ENCODE measurements at places on chromosomes 2 and 18.

DNA sequence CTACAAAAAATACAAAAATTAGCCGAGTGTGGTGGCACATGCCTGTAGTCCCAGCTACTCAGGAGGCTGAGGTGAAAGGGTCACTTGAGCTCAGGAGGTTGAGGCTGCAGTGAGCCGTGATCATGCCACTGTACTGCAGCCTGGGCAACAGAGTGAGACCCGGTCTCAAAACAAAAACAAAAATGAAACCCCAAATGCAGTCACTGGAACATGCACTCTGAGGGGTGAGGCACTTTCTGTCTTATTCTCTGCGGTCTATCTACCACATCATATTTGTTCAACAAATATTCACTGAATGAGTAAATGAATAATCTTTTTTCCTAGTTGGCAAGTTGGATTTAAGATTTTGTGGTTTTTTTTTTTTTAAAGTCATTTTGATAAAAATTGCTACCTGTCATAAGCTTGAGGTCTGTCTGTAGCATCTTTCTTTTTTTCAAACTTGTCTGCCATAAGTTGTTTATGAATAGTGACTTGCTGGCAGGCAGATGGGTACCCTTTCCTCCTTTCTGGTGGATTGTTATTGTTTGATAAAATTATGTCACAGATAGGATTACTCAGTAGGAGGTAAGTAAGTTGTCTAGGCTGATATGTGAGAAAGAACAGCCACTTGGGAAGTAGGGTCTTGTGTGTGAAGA is 11.8 kb downstream of the CHRNA1 start:
- no peak for DNase-seq

DNA sequence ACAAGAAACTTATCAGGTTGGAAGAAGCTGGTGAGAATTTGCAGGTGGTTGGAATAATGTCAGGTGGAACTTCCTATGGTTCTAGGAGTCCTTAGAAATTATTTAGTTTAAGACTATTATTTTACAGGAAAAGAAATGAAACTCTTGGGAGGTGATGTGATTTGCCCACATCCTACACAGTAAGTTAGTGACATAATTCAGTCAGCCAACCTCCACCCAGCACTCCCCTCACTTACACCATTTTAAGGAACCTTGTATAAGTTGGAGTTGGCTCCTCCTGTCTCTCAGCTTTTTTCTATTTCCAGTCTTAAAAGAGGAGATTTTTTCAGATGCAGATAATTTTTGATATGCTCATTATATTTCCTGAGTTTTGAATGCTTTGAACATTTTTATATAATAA is 86.4 kb downstream of the SKA1 start:
- DNase-seq = no peak

DNA sequence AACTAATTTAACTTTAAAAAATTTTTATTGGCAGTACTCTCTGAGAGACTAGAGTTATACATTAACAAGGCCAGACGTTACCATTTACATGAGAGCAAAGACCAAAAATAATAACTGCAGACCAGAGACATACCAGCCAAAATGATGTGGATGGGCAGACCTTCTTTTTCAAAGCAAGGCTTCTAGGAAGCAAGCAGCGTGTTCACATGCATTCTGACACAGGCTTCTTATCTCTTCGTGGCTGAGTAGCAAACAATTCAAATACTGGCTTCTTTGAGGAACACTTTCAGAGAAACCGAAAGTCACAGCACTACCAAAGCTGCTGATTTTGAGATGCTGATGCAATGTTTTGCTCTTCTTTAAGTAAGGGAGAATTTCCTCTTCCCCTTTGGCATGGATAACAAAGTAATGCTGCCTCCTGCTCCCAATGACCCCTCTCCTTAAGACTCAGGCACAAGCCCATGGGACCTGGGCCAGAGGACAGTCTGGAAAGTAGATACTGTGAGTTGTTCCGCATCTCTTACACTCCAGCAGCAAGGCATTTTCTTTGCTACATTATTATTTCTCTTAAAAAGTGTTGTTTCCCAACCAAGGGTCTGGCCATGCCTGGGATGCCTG is 181.9 kb downstream of the MREG start:
- no peak for DNase-seq

DNA sequence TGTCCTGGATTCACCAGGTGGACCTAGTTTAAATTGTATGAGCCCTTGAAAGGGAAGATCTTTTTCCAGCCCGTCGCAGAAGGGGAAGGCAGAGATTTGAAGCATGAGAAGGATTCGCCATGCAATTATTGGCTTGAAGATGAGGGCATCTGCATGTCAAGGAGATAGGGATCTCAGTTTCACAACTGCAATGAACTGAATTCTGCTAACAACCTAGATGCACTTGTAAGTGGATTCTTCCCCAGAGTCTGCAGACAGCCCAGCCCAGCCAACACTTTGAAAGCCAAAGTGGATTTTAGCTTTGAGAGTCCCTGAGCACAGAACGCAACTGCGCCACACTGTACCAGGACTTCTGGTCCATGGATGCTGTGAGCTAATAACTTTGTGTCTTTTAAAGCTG is 286.0 kb downstream of the TSN start:
- no peak for DNase-seq

DNA sequence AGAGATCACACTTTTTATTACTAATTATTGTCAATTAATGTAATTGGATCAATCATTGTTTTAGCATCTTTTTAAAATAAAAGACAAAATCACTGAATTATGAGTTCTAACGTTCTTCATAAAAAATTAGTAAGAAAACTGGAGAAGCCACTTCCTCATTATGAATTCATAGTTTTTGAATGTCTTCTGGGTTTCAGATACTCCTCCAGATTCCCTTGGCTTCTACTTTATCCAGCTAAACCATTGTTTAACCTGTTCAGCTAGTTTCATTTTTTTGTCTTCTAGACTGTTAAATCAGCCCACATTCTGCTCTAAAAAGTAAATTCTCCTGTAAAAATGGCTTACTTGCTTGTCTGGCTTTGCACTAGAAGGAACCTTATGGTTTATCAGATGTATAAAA is 753.4 kb upstream of the ACVR2A start:
- DNase-seq = no peak

GRCh38 chr2:177243476-177243875 is 21.1 kb downstream of the NFE2L2 start:
- no peak for DNase-seq

DNA sequence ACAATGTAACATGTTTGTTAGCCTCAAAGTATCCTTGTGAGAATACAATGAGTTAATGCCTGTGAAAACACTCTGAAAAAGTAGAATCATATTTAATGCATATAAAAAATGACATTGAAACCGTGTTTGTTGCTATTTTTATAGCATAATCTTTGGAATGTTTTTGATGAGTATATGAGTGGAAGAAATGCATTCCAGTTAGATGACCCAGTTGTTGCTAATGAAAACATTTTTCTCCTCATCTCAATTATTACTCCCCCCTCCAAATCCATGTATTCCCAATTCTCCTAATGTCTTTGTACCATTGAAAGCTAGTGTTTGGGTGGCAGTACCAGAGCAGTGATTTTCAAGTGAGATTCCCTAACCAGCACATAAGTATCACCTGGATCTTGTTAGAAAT is 67.1 kb upstream of the DSEL start:
- DNase-seq = no peak

DNA sequence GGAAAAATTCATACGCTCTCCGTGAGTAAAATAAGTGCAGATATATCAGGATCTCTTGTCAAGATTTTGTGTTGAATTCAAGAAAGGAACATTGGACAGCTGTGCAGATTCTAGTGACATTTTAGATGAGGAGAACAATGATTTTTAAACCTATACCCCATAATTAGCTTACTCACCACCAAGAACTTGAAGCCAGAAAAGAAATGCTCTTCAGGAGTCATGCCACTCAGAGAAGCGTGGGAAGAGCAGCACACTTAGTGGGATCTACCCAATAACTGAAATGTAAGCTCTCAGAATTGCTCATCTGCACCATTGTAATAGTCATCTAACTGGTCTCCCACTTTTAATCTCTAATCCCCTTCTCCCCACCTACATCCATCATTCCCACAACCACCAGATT is 9.2 kb upstream of the ERMN start:
- DNase-seq = no peak

DNA sequence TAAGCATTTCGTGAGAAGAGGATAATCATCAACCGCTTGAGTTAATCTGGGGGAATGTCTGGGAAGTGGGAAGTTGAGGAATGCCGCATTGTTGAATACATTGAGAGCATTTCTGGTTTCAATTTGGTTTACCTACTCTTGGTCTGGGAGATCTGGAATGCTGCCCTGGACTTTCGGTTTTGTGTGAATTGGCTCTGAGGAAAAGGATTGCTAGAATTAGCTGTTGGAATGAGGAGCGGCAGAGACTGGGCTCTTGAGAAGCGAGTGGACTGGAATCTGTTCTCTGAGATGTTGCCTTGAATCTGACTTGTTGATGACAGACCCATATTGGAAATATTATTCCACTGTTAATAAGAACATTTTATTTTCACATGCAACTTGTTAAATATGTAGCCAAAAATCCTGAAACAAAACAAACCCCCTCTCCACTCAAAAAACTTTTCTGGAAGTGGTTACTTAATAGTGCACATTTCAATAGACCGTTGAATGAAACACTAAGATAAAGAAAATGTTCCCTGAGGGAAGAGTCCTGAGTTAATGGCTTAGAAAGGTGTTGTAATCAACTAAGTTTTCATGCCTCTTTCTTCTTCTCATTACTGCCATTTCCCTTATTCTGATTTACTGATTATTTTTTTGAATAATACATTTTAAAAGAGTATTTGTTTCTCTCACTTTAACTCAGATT is 50.8 kb downstream of the PTPRM start:
- DNase-seq = no peak

- no peak for DNase-seq
Measured at GRCh38 chr2:11753886-11754699, 7.7 kb downstream of the LPIN1 start.

- DNase-seq = no peak
Measured at GRCh38 chr2:20558391-20559150, 92.3 kb downstream of the HS1BP3 start.

- no peak for DNase-seq
Measured at GRCh38 chr2:85240055-85240454, 87.7 kb downstream of the TGOLN2 start.

GRCh38 chr2:105384216-105384615 is 14.6 kb downstream of the FHL2 start:
- no peak for DNase-seq

GRCh38 chr18:45627204-45627526 is 11.9 kb downstream of the SLC14A2 start:
- no peak for DNase-seq

DNA sequence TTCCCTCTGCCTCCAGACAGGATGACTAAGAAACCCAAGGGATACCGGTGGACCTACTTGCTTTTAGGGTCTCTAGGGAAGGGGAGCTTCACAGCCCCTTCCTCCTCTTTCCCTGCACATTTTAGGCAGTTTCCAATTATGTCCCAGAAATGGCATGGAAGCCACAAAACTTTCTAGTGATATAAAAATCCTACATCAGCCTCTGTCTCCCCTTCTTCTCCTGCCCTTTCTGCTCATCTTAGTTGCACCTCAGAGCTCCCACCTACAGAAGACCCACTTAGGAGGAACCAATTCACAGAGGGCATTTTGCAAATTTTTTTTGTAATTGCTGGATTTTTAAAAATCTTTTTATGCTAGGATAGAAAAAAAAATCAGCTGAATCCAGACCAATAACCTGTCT is 263.1 kb downstream of the TNS1 start:
- no peak for DNase-seq

DNA sequence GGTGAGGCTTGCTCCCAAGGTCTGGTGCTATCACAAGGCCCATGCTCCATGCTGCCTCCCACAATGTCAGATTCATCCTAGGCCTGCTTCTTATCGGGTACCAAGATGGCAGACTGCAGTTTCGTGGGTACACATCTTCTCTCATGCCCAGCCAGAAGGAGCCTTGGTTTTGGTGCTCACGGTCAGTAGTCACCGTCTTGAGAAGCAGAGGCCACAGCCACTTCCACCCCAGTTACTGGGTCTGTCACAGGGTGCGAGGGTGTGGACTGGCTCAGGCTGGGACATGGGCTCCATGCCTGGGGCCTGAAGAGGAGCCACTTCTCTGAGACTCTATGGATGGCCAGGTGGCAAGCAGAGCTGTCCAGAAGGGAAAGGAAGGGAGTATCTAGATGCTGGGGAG is 178.8 kb upstream of the HS6ST1 start:
- DNase-seq = no peak

- DNase-seq = no peak
Measured at GRCh38 chr18:8661754-8662559, 43.4 kb upstream of the MTCL1 start.

- no peak for DNase-seq
Measured at GRCh38 chr2:172968061-172968469, 107.6 kb upstream of the MAP3K20 start.
